ENCODE measurements at places on chromosomes 6 and 20.

DNA sequence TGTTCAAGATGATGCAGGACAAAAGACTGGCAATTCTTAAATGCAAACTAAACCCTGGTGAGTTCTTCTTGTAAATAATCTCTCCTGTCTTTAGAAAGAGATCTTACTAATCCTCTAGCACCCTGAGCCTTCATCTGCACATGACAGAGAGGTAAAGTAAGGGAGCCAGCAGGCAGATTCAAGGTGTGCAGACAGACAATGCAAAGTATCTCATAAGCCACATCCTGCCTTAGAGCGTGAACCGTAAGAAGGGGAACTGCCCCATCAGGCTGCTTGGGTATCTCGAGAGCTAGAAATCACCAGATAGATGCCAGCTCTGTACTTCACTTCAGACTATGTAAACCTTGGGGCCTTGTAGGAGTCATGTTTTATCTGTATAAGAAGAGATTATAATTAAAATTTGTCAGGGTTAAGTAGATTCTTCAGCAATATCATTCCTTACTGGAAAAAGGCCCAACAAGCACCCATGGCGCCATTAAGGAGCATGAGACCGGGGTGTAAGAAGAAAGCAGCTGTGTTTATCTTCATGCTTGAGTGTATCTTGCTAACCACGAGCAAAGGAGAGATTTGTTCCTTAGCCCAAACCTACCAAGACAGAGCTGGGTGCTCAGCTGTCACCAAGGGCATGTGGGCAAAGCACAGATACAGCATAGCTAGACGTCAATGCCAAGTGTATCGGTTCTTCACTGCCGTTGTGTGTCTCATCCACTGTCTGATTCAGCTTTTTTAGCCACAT, 24.4 kb downstream of the CNR1 start:
- no peak for DNase-seq

DNA sequence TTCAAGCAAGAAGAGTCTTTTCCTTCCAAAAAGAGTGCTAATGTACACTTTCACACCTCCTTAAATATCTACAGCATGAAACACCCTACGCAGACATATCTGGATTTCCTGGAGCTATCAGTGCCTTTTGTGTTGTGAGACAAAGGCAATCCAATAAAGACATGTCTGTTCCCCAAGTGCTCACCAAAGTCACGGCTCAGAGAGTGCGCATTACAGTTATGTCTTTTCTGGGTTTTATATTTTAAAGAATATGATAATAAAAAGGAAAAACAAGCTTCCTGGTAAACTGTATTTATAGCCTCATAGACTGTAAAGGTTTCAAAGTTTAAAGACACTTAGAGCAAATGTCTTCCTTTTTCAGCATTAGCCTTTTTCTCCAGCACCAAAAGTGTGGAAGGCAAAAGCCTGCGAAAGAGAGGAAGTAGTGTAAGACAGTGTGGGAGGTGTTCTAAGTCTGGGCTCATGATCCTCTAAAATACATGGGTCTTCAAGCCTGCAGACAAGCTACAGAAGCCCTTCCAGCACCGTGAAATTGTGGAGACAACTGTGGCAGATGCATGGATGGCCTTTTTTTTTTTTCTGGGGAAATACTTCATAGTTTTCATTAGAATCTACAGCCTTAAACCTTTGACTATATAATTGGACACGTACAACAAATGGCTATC, 135.0 kb upstream of the SLC35B3 start:
- no peak for DNase-seq

GRCh38 chr6:71239694-71240093, 48.9 kb upstream of the OGFRL1 start:
- no peak for DNase-seq

DNA sequence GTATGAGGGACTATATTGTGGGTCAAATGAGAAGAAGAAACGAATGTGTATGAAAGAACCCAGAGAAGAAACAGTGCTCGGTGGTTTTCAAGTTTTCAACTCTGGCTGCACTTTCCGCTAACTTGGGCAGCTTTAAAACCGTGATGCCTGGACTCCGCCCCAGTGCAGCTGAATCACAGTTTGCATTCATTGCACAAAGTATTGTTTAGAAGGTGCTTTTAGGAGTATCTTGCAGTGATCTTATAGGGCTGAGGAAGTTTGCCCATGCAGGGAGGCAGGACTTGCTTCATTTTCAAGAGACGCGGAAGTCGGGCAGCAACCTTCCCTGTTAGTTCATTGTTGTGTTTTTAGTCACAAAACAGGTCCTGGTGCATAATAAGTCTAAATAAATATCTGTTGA, 52.7 kb downstream of the RSPH3 start:
- no peak for DNase-seq

DNA sequence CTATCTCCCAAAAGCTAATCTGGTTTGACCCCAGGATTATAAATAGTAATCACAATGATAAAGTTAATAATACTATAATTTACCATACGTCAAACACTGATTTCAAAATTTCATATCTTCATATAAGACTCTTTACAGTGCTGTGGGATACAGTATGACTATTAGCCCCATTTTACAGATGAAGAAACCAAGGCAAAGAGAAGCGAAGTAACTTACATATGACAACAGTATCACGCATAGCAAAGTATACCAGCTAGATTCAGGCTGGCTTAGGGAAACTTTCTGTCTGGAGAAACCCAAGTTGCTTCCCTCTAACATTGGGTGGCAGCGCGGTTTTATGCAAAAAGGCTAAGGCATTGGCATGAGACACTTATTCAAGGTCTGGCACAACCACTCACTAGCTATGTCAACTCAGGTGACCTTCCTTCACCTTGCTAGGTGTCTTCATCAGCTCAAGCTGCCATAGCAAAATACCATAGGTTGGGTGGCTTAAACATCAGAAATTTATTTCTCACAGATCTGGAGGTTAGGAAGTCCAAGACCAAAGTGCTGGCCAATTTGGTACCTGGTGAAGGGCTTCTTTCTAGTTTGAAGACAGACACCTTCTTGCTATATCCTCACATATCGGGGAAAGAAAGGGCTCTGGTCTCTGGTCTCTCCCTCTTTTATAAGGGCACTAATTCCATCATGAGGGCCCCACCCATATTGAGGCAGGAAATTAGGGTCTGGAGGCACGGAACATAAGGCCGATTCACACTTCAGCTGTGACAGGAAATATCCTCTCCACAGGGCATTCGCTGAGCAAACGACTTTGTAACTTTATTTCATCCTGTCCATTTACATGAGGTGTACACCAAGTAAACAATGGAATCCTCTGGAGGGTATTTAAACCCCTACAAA, 22.4 kb upstream of the UTRN start:
- peak; percentile 18 for DNase-seq

GRCh38 chr6:45631396-45631795, 253.7 kb upstream of the SUPT3H start:
- DNase-seq: no peak

- no peak for DNase-seq
Measured at GRCh38 chr6:104952911-104953399, 4.0 kb upstream of the LIN28B start.

- no peak for DNase-seq
Measured at GRCh38 chr6:15993716-15994228, 135.1 kb upstream of the MYLIP start.

GRCh38 chr6:111794727-111795452, 78.4 kb downstream of the FYN start:
- no peak for DNase-seq

GRCh38 chr20:32855387-32855786, 3.3 kb upstream of the EFCAB8 start:
- no peak for DNase-seq

DNA sequence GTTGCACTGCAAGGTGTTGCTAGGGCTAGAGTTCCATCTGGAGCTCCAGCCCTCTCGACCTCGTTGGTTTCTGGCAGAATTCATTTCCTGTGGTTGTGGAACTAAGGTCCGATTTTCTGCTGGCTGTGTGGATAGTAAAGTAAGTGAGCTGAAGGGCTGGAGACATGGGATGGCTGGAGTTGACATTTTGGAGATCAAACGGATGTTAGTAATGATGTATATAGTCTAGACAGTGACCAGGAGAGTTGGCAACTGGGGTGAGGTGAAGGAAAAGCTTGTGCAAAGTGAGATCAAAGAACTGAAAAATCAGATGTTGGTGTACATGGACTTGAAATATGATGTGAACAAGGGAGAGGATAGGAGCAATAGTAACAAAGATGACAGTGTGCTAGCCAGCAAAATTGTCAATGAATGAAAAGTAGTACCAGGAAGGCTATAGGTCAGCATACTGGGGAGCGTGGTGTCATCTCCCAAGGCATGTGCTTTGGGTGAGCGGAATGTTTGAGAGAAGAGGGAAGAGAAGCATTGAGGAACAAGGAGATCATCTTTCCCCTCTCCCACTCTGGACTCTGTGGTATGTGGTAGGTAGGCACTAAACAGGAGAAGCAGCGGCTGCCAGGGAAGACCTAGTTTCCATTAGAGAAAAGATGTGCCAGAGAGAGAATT, 7.8 kb downstream of the QRSL1 start:
- DNase-seq: no peak

GRCh38 chr6:17472653-17473183, 79.3 kb downstream of the CAP2 start:
- DNase-seq: no peak

GRCh38 chr20:43983359-43983758, 68.7 kb downstream of the TOX2 start:
- DNase-seq: no peak
